ENCODE measurements at places on chromosomes 13 and 19.

- no peak for DNase-seq
Measured at GRCh38 chr13:93784191-93784590, 557.6 kb downstream of the GPC6 start.

- DNase-seq: no peak
Measured at GRCh38 chr13:30904043-30904442, 2.0 kb upstream of the MEDAG start.

DNA sequence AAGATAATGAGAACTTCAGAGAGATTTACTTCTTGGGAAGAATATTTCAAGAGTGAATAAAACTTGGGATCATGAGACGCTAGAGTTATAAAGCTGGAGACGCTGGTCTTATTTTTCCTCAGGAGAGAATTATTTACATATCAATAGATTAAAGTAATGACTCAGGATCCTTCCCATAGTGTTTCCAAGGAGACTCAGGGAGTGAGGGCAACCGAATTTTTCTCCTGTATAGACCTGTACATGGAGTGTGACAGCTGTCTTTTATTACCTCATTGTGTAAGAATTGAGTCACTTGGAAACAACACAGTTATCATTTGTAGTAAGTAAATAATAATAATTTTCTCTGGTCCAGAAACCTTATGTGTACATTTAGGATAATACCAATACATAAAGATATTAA lies 1905.5 kb downstream of the OLFM4 start:
- no peak for DNase-seq

DNA sequence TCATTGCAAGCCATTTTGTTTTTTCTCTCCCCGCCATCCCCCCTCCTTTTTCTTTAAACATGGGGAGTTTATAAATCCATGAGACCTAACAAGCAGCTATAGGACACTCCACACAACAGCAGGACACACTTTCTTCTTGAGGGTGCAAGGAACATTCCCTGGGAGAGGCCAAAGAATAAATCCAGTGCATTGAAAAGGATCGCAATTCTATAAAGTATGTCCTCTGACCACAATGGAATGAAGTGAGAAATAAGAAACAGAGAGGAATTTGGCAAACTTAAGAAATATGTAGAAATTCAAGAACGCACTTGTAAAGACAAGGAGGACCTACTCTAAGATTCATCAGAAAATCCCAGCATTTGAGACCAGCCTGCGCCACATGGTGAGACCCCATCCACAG lies 11.9 kb downstream of the KLF2 start:
- no peak for DNase-seq

- no peak for DNase-seq
Measured at GRCh38 chr19:44848812-44849447, 2.8 kb downstream of the NECTIN2 start.

- DNase-seq: peak; percentile 90
Measured at GRCh38 chr19:41327576-41328156, 17.7 kb downstream of the CCDC97 start.

DNA sequence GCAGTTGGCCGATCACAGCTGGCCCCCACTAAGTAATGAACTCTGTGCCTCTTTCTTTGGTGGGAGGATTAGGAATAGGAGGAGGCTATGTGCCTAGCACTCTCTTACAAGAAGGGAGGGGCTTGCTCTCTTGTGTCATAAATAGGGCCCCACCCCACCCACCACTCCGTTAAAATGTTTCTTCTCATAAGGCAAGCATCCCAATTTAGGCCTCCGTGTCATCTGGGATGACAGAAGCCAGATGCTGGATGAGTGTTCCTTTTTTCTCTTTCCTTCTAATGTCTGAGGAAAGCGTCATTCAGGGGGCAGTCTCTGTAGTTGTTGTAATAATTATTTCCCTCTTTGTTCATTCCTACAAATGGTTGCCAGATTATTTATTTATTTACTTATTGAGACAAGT lies at the start of gene LIPE:
Gene LIPE, minus strand, starts transcription at position 76 of the 400 bp plus-strand sequence. CDS start 239 bp downstream, outside the sequence.
- no peak for DNase-seq

DNA sequence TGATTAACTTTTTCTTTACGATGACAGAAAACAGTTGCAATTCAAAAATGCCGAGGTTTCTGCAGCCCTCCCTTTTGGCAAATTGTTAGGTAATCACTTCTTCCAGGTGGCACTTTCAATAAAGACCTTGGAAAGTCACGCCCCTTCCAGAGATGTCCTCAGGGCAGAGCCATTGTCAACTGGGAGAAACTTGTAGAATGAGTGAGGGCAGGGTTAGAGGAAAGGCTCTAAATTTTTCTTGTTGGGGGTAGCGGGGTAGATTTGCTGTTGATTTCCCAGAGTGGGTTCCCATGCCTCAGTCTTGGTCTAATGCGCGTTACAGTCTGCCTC lies 421.1 kb downstream of the FGF9 start:
- no peak for DNase-seq

DNA sequence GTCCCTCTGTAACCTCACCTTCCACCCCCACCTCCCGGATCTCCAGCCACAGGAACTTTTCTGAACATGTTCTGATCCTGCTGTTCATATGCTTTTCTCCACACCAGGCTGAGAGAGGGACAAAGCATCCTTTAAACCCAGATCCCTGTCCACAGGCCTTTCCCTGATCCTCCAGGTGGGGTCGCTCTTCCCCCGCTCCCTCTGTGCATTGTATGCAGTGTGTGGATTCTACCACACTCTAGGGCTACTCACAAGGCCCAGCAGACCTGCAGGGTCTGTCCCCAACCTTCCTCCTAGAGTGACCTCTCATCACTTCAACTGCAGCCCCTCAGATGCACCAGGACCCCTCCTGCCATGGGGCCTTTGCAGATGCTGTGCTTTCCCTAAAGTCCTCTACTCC lies 1200.6 kb downstream of the UQCRFS1 start:
- no peak for DNase-seq

DNA sequence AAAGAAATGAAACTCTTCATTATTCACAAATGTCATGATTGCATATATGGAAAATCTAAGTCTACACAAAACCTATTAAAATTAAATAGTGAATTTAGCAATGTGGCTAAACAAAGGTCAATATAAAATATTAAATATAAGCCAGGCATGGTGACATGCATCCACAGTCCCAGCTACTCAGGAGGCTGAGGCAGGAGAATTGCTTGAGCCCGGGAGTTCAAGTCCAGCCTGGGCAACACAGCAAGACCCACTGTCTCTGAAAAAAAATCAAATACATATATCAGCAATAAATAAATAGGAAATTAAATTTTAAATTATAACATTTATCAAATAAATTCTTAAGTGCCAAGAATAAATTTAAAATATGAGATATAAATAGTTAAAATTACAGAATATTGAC lies 11.9 kb downstream of the PSMC4 start:
- DNase-seq: no peak

DNA sequence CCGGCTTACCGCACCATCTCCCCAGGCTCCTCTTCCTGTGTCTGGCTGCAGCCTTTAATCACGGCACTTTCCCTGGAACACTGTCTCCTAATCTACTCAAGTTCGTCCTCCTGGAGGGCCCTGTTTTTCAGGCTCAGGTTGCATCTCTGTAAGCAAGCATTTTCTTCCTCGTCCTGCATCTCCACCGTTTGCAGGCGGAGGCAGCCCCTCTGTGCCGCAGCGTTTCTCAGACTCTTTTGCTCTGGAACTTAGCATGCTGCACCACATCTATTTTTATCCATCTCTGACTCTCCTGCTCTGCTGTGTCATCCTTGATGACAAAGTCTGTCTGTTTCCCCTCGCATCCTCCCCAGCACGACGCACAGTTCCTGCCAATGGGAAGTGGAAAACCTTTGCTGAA lies 117.5 kb downstream of the ATP8A2 start:
- DNase-seq: no peak

DNA sequence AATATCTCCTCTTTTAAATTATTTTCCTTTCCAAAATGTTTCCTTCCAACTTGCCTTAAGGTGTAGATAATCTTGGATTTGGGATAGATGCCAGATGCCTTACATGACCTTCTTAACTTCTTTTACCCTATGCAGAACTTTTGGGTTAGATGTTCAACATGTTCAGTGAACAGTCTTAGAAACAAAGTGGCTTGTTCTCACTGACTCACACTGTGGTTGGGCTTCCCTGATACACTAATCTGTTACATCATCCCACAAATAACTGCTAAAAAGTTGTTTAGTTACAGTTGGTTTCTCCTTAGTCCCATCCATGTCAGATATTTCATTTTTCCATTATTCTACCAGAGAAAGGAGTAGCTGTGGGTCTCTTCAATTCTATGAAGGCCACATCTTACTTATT lies 2638.2 kb downstream of the PCDH9 start:
- no peak for DNase-seq

- DNase-seq: no peak
Measured at GRCh38 chr19:35742121-35742724, at the start of gene IGFLR1. IGFLR1 (minus strand) TSS chr19:35742452; CDS start chr19:35741180, 1,272 bp downstream.

- DNase-seq: no peak
Measured at GRCh38 chr13:79799059-79799867, 318.3 kb downstream of the NDFIP2 start.

GRCh38 chr19:5607318-5608275 lies 15.0 kb downstream of the SAFB2 start:
- no peak for DNase-seq

DNA sequence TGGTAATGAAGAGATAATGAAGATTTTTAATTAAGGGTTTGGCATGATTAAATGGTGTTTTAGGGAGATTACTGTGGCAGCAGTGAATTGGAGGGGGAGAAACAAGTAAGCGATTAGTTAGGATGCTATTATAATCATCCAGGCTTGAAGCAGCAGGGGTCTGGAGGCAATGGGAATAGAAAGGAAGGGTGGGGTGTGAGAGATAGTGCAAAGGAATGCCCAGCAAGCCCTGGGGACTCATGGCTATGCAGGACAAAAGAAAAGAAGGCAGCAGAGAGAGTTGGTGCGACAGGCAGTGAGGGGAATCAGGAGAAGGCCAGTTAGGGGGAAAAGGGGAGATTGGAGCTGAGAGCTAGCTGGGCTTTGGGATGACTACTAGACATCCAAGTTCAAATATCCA lies 34.5 kb downstream of the SOX21 start:
- no peak for DNase-seq

DNA sequence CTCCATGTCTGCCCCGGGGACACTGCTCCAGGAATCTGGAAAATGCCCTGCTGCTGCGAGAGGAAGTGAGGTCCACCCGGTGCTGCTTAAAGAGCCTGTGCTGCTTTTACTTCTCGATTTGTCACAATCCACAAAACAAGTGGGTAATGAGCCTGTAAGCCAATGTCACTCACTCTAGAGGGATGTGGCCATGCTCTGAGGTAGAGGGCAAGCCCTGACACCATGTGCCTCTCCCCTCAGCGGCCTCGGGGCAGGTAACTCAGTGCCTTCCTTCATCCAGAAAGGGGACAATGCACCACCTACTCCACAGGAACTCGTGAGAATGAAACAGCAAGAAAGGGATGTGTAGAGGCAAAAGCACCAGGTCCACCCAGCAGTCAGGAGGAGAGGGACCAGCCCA lies 106.2 kb downstream of the TUBA3C start:
- no peak for DNase-seq

DNA sequence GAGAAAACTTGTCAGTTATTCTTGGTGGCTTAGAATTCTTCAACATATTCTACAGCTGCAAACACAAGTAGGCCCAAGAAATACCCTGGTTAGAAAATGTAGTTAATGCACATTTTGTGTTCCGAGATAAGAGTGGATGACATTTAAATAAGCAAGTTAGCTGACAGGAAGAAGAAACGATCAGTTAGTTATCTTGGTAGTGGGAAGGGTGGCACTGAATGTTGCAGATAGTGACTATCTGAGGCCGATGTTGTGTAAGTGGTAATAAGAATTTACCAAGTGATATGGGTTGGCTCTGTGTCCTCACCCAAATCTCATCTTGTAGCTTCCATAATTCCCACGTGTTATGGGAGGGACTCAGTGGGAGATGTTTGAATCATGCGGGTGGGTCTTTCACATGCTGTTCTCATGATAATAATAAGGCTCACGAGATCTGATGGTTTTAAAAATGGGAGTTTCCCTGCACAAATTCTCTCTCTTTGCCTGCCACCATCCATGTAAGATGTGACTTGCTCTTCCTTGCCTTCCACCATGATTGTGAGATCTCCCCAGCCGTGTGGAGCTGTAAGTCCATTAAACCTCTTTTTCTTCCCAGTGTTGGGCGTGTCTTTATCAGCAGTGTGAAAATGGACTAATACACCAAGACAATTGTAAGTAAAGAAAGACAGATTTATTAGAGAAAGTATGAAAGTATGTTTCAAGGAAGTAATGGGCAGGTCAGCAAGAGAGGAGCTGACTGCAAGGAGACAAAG lies 10.9 kb upstream of the AKAP11 start:
- no peak for DNase-seq

GRCh38 chr13:75647126-75647784 lies 11.1 kb downstream of the LMO7 start:
- DNase-seq: no peak

GRCh38 chr19:30135093-30135757 lies 193.2 kb downstream of the URI1 start:
- no peak for DNase-seq

DNA sequence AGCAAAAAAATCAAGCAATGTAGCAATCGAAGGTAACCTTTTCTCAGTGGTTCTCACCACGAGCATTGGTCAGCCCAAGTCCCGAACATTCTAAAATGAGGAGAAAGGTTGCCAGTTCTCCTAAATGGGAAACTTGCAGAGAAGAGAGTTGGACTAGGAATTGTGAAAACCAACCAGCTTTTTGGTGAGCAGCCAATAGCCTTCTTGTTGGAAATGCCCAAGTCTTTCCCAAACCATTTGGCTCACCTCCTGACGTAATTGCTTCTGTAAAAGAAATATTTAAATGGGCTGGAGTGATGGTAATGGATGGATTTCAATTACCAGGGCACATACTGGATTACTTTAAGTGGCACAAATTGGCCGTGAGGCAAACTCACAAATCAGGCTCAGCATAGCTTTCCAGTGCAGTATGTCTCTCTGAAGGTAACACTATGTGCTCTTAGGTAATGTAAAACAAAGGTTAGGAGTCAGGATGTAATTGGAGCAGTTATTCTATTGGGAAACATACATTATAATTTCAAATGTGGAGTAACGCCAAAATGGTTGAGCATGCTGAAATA lies 423.2 kb downstream of the KLF5 start:
- no peak for DNase-seq

GRCh38 chr13:75295201-75295600 lies 186.8 kb downstream of the TBC1D4 start:
- no peak for DNase-seq

DNA sequence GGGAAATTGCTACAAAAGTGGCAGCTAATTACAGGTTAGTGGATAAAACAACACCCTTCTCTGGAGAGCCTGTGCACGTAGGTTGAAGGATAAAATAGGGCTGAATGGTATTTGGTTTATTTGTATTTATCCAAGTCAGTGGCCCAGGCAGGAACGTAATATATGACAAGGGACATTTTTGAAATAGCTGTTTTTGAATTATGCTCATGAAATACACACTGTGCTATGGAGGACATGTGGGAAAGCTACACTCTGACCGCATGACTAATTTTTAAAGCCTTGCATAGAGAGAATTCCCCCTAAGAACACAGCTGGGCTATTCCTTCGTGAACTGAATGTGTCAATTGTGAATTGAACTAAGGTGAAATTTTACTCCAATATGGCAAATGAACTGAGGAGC lies 292.1 kb upstream of the MAB21L1 start:
- no peak for DNase-seq

GRCh38 chr13:23985060-23985459 lies 87.8 kb upstream of the C1QTNF9B start:
- no peak for DNase-seq

Data from GM12892 (cell line).